ENCODE measurements at places on chromosomes 4 and X. TPM values are rescaled to one million over a fixed set of nuclear protein-coding genes. Genes with fewer than 3 reads are reported as not detected.

LONRF3 gene
- 1.5 TPM for total RNA-seq

RNF128 gene
- 14.8 TPM for total RNA-seq

GRCh38 chr4:105088110-105088879 lies 58.4 kb upstream of the TET2 start:
- H3K4me3 ChIP-seq, result no peak overlapping the region
- no peaks in the 10 kb centered on the region for H3K4me1 ChIP-seq

GRCh38 chr4:3079694-3080123 lies 5.2 kb downstream of the HTT start:
- no peak for DNase-seq
- H3K27me3 ChIP-seq, result no peaks in the 10 kb centered on the region
- H3K4me1 ChIP-seq, result peaks cover 32% of the 10 kb centered on the region
- peaks cover 11% of the 10 kb centered on the region for H3K36me3 ChIP-seq
- H3K27ac ChIP-seq, result peak overlapping the region; percentile 8

GRCh38 chrX:105317117-105317516 lies 96.6 kb upstream of the TEX13A start:
- no peak for DNase-seq
- H3K27me3 ChIP-seq, result no peaks in the 10 kb centered on the region
- no peak overlapping the region for H3K4me3 ChIP-seq
- H3K36me3 ChIP-seq, result no peaks in the 10 kb centered on the region

All from type B pancreatic cell (in vitro differentiated cells).